Stimulated activated CD8-positive, alpha-beta memory T cell treated with anti-CD3 and anti-CD28 coated beads, Interleukin-4, amount 100 ng/mL, for 4 hours (primary cell): ENCODE measurements at places on chromosomes 16 and 17.
A peak's percentile ranks its signal among the peaks of the same experiment; 100 is the strongest.

DNA sequence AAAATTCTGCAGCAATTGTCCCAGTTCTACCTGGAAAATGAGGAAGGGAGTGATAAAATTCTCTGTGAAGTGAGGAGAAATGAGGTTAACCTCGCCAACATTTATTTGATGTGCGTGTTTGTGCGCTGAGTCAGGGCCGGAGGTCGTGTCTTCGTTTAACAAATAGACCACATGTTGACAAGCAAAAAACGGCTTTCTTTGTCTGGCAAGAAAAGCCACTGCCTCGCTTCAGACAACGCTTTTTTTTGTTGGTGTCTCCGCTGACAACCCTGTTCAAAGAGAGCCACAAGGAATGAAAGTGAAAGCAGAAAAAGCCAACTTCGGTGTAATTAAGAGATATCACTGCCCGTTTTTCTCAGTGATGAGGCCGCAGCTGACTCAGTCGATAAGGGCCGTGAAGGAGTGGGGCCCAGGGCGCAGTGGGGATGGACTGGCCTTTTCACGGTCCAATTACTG lies 510.6 kb downstream of the CDH13 start:
- no peak for DNase-seq

GRCh38 chr16:84920333-84920732 lies 91.0 kb downstream of the ZDHHC7 start:
- no peak for DNase-seq

- DNase-seq = no peak
These were observed 417.0 kb downstream of the HS3ST3B1 start for GRCh38 chr17:14717859-14718258.

GRCh38 chr17:57874434-57875289 lies 24.8 kb upstream of the MRPS23 start:
- DNase-seq = no peak

DNA sequence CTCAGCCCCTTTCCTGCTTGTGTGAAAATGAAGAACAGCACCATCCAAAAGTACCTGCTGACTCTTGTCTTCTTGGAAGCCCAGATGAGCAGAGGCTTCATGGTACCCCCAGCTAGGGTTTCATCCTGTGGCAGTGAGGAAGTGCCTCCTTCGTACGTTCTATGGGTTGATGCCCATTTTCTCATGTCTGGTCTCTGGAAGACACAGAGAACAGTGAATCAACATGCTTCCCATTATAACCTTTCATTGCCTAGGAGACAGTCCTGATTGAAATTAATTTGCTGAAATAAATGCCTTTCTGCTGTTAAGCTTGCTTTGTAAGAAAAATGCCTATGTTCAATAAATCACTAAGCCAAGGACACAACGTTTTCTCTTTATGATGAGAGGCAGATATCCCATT lies 36.5 kb downstream of the RCVRN start:
- no peak for DNase-seq

DNA sequence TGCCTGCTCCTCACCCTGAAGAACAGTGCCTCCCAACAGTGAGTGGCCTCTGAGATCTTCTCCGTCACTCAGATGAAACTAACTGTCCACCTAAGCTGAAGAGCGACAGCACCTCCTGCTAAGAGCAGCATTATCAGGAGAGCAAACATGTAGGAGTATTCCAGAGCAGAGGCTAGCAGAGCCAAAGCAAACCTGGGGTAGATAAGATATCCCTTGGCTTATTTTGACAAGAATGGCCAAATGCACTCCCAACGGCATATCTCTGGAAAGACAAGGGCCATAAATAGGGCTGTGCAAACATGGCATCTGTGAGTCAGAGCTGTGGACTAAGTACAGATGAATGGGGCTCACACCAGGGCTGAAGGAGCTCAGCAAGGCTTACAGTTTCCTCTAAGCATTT lies 96.3 kb downstream of the NDEL1 start:
- no peak for DNase-seq

DNA sequence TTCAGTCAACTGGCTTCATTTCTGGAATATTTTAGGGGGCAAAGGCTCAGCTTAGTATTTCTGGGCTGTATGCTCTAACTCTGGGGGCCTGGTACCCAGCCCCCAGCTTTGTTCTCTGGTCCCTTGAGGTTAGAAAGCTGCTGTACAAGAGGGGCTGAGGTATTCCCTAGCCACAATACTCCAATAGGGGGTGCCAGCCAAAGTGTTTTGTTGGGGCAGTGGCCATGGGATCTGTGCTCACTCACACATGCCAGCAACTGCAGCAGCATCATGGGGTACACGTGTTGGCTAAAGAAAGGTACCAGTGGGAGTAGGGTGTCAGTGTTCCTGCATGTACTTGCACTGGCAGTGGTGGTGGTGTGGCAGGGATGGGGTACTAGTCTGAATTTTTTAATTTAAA lies 257.3 kb downstream of the CA10 start:
- no peak for DNase-seq

- no peak for DNase-seq
These were observed 546 bp upstream of the PSMD7 start for GRCh38 chr16:74296104-74296431.

DNA sequence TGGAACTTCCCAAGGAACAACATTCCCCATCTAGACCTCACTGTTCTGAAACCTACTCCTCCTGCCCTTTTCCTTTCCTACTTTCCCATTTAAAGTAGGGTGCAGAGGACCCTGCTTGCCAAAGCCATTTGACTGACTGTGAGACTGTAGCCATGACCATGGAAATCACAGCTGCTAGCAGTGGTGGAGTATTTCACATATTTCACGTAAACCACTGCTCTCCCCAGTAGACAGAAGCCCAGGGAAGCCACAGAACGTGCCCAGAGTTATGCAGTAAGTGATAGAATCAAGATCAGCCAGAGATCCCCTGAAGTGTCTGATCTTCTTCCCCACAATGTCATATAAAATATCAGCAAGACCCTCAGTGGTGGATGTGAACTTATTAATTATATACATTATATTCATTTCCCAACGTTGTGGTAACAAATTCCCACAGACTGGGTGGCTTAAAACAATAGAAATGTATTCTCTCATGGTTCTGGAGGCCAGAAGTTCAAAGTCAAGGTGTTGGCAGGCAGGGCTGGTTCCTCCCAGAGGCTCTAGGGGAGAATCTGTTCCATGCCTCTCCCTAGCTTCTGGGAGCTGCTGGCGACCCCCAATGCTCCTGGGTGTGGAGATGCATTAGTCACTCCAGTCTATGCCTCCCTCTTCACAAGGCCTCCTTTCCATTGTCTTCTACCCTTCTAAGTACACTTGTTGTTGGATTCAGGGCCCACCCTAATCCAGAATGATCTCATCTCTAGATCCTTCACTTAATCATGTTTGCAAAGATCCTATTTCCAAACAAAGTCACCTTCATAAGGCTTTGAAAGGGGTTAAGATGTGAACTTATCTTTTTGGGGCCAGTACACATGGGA lies 20.7 kb upstream of the PRM1 start:
- DNase-seq = no peak

- DNase-seq = no peak
These were observed 10.6 kb downstream of the MOSMO start for GRCh38 chr16:22018559-22018958.

DNA sequence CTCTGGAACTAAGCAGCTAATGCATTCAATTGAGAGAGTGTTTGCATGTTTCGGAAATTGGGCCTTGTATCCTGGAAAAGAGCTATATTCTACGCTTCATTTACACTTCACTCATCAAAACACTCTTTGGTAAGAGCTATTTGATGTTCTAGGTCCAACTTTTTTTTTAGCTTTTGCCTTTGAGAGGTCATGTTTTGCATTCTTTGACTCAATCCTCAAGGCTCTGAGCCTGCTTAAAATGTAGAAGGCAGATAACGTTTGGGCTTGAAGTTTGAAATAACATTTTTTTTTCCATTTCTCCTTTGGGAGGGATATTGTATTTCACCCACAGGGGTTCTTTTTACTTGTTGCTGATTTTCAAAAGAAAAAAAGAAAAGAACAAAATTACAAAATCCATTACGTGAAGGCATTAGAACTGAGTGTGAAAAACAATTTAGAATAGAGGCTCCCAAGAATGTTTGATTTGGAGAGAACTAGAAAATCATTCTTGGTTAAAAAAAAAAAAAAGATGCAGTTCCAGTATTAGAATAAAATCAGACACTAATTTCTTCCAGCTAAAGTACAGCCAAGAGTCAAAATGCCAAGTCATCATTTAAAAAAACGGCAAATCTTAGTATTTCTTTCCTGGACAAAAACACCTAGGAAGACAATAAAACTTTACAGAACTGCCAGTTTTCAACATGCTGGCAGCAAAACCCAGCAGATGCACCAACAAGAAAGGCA lies 268.5 kb downstream of the GRIN2A start:
- no peak for DNase-seq

DNA sequence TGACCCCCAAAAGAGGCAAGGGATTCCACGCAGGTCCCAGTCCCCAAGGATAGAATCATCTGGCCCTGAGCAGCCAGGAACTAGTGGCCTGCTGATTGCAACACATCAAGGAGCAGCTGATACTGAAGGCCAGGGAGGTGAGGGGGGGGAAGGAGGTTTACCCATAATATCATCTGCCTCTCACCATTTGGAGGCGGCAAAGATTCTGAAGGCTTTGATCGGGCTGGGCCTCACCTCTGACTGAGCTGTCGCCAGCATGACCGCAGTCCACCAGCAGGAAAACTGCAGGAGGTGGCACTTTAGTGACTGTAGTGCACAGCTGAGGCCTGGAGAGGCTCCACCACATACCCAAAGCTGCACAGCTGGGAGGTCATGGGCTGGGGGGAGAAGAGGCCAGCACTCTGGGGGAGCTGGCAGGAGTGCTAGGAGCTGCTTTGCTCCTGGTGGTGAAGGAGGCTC lies 20.5 kb upstream of the ITGA3 start:
- no peak for DNase-seq

- DNase-seq = peak; percentile 16
These were observed 660 bp downstream of the RBBP6 start for GRCh38 chr16:24539850-24540601.

GRCh38 chr17:4664230-4664629 lies 22.8 kb upstream of the ALOX15 start:
- DNase-seq = no peak

DNA sequence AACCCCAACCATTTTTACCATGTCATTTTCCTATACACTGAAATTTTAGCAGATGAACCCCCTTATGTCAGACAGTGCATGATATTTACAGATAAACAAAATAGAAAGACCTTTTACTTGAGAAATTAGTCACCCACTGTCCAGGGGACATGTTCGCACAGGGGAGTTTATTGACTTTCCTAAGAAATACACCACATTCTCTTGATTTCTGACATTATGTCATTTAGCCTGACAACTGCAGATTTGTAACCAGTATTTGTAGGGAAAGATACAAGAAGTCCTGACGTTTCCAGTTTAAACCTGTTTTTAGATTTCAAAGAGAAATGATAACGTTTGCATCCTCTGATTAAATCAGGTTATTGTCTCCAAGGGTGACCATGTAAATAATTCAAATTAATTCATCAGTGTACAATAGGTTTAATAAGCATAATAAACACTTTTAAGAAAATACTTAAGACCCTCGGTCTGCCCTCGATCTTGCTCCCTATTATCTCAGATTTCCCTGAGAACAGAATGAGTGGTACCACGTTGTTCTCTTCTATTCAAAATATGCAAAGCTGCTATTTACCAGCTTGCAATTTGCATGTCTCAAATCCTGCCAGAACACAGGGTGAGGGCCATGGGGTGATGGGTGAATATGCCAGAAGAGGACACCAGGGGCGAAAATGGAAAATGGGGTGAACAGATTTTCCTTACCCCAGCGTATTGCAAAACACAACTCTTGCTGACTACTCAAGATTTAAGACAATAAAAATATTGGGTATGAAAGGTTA lies 2.1 kb upstream of the LYRM9 start:
- DNase-seq = no peak

- no peak for DNase-seq
These were observed 38.8 kb downstream of the SNX20 start for GRCh38 chr16:50642349-50642748.

GRCh38 chr16:70018254-70018653 lies 67.1 kb downstream of the CLEC18A start:
- DNase-seq = peak; percentile 3

DNA sequence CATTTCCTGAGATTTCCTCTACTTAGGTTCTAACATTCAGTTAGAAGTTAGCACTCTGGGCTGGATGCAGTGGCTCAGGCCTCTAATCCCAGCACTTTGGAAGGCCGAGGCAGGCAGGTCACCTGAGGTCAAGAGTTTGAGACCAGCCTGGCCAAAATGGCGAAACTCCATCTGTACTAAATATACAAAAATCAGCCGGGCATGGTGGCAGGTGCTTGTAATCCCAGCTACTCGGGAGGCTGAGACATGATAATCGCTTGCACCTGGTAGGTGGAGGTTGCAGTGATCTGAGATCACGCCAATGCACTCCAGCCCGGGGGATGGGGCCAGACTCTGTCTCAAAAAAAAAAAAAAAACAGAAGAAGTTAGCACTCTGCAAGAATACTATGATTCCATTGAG lies 1430.9 kb downstream of the CDH11 start:
- DNase-seq = no peak

- DNase-seq = no peak
These were observed 297.5 kb downstream of the CDH13 start for GRCh38 chr16:82924075-82924854.

DNA sequence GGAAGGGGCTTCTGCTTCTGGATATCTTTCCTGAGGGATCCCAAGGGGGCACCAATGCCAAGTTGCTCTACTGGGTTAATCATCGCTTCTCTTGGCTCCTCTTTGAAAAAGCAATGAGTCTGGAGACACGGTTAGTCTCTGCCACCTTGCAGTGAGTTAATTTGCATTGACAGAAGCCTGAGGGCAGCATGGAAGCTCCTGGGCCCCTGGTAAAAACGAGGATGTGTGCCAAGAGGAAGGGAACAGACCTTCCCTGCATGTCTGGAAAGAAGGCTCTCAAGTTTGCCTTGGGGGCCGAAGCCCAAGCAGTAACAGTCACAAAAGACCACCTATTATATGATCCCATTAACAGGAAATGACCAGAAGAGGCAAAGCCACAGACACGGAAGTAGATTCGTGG lies 86.7 kb downstream of the IRX5 start:
- DNase-seq = no peak

- no peak for DNase-seq
These were observed 24.6 kb downstream of the CNGB1 start for GRCh38 chr16:57946181-57946801.

GRCh38 chr16:31129568-31130335 lies 5.8 kb downstream of the PRSS8 start:
- no peak for DNase-seq

GRCh38 chr17:8025176-8025911 lies 13.5 kb upstream of the ALOX15B start:
- DNase-seq = no peak

GRCh38 chr16:71854369-71854948 lies 8.7 kb downstream of the ATXN1L start:
- DNase-seq = no peak

DNA sequence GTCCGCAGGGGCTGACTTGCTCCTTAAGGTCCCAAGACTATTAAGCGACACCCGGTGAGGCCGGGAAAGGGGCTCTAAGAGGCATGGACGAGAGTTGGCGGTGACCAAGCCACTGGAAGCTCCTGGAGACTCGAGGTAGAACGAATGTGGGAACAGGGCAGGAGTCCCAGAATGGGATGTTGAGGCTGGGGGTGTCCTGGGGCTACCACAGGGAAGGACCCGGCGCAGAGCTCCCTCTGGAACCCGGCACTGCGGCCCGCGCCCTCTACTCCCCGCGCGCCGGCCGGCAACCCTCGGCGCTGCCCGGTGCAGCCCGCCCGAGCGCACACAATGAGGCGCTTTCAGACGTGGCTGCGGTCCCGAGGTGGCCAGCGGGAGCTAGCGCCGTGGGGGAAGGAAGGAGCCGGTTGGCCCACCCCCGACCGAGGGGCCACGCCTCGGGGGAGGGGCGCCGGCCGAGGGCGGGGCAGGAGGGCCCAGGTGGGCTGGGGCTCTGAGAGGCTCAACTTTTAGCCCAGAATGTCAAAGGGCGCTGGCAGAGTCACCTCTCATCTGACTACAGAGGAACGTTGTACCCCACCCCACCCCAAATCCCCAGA lies at the start of gene CHST6:
Gene CHST6 (minus strand): TSS at position 366 of the 599 bp plus-strand sequence. CDS start 15,613 bp downstream, outside the sequence.
- DNase-seq = no peak
